GF-D8 (cell line): ENCODE measurements at places on chromosomes 11 and 22.

- DNase-seq, result no peak
These were observed 31.4 kb upstream of the ANO5 start for GRCh38 chr11:22161489-22161888.

- DNase-seq, result no peak
These were observed 38.5 kb downstream of the GAB2 start for GRCh38 chr11:78379039-78379670.

DNA sequence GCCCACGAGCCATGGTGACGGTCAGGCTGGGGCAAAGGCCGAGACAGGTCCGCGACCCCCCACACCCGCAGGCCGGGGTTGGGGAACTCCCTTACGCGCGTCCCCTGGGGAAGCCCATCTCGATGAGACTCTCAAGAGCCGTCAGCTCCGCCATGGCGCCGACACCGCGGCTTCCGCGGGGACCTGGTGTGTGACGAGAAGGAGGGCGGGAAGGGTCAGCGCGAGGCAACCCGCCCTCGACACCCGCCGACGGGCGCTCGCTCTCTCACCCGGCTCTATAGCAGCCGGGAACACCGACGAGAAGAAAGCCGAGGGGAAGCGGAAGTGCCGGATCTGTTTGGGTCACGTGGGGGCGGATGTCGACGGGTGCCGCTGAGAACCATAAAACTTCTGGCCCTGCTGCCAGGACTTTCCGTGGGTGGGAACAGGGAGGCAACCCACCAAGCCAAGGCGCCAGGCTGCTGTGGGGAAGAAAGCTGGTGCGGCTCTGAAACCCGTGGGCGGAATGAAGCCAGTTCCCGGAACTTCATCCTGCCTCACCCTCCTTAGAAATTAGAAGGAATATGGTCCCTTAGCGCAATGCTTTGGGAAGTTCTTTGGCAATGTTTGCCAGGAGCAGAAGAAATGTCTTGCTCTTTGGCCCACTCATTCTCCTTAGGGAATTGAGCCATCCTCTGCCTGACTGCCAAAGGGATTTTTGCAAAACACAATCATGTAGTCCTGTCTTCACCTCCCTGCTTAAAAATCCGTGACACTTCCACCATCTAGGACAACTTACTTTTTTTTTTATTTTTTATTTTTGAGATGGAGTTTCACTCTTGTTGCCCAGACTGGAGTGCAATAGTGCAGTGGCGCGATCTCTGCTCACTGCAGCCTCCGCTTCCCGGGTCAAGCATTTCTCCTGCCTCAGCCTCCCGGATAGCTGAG lies at the start of gene UBXN1:
UBXN1 (minus strand) TSS at position 304 of the 927 bp plus-strand sequence; CDS start at position 154, 150 bp downstream.
- DNase-seq, result peak; percentile 67

GRCh38 chr11:125192717-125193415 lies 28.3 kb downstream of the PKNOX2 start:
- no peak for DNase-seq

GRCh38 chr11:45180179-45180847 lies 33.9 kb downstream of the PRDM11 start:
- DNase-seq, result no peak

DNA sequence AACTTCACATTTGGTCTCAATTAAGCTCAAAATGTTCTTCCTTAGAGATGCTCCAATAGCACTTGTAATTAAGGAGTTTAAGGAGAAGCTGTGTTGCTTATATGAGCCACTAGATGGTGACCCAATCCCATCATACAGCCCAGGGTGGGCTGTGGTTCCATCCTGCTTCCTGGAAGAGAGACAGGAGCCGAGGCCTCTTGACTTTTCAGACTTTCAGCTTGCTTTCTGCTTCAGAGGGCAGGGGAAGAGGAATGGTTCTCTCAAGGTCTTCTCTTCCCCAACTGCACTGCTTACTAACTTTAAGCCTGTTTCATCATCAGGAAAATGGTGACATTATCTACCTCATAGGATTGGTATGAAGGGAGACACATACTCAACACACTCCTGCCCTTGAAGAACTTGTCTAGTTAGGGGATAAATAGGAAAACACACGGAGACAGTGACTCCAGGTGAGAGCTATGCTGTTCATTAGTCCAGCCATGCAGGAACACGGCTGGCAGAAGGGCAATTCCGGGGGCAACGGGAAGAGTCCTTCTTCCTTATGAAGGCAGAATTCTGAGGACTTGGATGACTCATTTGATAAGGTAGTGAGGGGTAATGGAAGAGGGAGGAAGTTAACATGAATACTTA lies 20.1 kb downstream of the TMEM218 start:
- DNase-seq, result peak; percentile 64

DNA sequence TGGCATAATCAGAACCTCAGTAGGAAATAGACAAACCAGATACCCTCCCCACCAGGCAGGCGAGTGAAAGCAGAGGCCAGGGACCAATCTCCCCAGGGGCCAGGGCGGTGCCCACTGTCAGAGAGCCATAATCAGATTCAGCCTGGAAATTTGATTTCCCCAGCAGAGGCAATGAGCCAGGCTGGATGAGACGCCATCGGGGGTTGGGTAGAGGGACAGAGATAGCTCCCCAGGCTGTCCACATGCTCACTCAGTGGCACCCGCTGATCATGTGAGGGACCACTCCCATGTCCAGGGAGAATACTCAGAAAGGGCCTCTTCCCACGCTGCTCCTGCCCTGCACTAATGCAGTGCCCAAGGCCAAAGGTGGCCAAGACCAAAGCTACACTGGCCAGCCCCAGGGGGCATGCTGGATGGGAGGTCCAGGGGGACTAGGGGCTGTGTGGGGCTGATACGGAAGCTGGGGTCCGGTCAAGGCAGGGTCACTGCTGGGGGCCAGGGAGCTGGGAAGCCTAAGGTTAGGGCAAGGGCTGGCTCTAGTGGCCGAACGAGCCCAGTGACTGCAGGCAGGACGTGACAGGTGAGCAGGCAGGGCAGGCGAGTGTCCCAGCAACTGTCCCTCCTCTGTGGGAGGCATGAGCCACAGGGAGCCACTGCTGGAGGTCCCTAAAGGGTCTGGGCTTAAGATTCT lies 19.8 kb downstream of the ARVCF start:
- no peak for DNase-seq

DNA sequence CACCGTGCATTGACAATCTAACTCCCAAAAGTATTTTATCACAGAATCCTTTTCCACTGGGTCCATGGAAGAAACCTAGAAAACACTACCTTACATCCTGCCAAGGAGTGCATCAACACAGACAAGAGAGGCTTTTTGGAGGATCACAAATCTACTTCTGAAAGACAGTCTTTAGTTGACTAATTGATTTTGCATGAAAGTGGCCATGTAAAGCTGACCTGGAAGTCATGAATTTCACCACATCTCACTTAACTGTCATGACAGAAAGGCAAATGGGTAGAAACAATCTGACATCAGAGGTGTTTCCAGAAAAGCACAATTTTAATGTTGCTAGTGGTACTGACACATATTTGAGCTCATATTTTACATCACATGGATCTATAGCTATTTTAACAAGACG lies 101.6 kb downstream of the FAM76B start:
- DNase-seq, result no peak

GRCh38 chr11:123531325-123531724 lies 101.3 kb downstream of the GRAMD1B start:
- DNase-seq, result no peak

GRCh38 chr22:47439643-47440265 lies 677.3 kb downstream of the TBC1D22A start:
- no peak for DNase-seq

DNA sequence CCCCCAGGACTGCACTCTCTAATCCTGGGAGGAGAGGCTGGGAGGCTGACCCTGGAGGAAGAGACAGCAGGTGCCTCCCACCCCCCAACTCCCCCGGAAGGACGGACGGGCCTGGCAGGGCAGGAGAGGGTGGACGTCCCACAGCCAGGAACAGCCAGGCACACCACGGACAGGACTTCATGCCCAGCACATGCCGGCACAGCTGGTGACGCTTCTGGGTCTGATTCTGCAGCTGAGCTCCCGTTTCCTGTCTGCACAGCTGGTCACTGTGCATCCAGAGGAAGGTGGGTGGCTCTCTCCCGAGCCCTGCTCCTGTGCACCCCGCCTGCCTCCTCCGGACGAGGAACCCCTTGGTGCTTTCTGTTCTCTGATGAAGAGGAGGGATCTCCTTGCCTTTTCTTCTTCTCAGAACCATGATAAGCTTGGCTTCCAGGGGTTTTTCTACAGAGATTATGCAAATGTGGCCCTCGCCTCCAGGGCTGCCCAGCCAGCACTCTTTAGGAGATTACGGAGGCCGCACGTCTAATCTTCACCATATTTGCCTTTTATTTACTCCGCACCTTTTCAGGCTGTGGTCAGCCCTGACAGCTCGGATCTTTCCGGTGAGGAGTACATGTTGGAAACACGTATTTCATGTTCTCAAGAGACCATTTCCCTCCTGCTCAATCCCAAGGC lies 1295.8 kb downstream of the BRD1 start:
- DNase-seq, result no peak
